A172 (cell line): ENCODE measurements at places on chromosomes 6 and 20.

- no peak for DNase-seq
Measured at GRCh38 chr20:57087102-57087501, 179.3 kb downstream of the BMP7 start.

GRCh38 chr6:51314965-51315364 lies 496.3 kb downstream of the TFAP2B start:
- DNase-seq = no peak

DNA sequence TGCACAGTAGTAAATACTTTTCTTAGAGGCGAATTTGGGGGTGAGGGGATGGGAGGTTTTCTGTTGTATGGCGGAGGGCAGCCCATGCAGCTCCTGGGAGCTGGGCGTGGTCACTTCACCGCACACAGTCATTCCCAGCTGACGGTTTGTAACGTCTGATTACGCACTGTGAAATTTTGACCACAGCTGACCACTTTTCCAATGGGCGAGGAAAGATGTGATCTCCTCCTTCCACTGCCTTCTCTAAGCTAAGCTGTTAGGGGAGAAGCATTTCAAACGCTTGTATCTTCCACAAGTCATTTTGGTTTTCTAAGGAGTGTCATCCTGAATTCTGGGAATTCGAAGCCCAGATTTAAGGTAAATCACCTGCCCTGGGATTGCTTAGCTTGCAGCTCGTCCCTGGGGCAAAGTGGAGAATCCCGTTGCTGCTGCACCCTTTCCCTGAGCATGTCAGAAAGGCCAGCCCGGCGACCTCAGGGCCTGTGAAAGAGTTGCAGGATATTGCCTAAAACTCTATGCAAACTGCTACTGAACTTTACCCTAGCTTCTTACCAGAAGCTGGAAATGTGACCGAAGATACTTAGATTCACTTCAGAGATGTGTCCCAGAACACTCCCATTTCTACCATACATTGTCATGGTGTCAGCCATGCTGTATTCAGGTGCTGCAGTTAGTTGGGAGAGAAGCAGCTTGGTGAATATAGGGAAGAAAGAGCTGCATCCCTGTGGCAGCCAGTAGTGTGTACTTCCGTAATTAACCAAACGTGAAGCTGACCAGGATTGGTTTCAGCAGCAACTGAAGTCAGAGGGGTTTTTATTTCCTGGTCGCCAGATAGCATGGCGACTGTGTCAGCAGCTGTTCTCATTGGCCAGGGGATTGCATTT lies 58.9 kb downstream of the RREB1 start:
- peak; percentile 85 for DNase-seq

GRCh38 chr6:43489277-43490072 lies 12.1 kb downstream of the TJAP1 start:
- no peak for DNase-seq

- DNase-seq = no peak
Measured at GRCh38 chr20:29443819-29444218, 1813.6 kb upstream of the DEFB115 start.

DNA sequence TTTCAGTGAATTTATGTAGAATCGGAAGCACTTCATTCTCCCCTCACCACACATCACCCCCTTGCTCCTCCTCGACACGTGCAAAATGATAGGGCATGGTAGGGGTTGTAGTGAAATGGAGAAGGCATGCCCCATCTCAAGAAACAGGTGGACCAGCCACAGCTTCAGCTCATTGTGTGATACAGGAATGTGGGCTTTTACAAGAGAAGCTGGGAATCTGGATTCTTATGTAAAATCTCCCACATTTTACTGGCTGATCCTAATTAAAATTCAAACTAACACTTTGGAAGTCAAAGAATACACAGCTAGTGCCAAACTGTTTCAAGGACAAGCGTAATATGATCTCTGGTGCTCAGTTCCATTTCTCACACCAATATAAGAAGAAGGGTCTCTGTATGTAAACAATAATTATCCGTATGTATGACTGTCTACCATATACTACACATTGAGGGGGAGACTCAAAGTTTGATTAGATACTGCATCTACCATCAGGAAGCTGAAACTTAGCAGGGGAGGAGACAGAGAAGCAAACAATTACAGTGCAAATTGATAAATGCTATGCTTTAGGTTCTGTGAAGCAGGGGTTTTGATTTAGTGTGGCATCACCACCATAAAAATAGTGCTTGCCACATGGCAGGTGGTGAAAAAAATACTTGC lies 24.3 kb upstream of the KIAA0408 start:
- no peak for DNase-seq

- DNase-seq = peak; percentile 42
Measured at GRCh38 chr6:161242779-161243693, 30.8 kb downstream of the AGPAT4 start.

DNA sequence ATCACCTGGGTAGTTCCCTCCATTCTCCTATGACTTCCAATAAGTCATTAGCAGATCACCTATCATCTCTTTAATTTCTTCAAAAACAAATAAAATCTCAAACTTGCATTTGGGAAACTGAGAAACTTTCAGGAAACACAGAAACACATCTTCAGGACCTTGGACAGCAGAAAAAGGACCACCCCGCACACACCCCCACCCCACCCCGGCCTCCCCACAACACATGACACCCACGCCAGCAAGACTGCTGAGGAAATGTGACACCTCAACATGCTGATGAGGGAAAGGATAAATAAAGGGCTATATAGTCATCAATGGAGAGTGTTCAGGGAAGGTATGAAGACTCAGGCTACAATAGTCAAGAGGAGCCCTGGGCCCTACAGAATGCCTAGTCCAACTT lies 15.6 kb upstream of the TRIM39 start:
- no peak for DNase-seq

DNA sequence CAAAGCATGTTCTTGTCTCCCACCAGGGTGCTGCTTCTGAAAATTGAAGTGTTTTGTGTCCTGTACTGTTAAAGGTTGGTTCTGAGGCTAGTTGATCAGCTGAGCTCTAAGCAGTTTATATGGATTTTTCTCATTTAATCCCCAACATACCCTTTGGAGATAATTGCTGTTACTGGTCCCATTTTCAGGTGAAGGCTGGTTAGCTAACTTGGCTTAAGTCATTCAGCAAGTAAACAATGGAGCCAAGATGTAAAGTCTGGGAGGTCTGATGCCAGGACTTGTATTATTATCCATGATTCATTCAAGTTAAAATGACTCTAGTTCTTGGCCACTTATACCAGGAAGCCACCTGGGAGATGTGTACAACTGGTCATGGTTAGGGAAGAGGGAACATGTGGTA lies 42.5 kb upstream of the FERMT1 start:
- no peak for DNase-seq

DNA sequence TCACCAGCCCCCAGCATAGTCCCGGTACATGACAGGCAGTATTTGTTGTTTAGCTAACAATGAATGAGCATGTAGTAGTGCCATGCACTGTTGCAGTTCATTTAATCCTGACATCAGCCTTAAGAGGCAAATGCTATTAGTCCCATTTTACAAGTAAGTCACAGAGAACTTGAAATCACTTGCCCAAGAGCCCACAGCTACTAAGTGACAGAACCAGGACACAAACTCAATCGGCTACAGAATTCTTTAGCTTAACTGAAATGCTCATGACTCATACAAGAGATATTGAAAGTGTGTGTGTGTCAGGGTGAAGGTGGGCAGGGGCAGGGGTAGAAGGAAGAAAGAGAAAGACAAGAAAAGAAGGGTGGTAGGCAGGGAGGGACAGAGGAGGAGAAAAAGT lies 52.7 kb downstream of the UNC5CL start:
- no peak for DNase-seq
